Hematopoietic multipotent progenitor cell treated with erythropoietin and hydrocortisone succinate and interleukin-3 and kit ligand, for 15 days (in vitro differentiated cells): ENCODE measurements at places on chromosomes 7 and 10.

GRCh38 chr10:69757553-69758309 lies 44.0 kb upstream of the COL13A1 start:
- DNase-seq, result peak; percentile 9

DNA sequence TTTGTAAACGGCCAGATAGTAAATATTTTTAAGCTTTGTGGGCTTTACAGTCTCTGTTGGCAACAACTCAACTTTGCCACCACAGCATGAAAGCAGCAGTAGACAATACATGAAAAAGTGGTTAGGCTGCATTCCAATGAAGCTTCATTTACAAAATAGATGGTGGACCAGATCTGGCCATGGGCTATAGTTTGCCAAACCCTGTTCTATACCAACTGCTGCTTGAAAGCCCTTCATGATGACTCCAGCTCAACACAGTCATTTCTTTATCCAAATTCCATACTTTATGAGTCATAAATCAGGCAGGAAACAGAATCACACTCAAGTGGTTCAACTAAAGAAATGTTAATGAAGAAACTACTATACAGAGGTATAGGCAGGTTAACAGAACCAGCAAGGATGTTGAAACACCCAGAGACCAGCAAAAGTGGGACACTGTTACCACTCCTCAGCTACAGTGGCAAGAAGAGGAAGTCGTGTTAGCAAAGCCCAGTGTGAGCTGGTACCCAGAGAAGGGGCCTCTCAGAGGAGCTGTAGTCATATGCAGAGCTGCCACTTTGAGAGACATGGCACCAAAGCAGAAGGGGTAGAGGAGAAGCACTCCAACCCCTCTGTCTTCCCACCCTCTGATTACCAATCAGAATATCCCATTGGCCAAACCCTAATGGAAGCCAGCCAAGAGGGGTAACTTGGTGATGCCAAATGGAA lies 72.5 kb downstream of the PRLHR start:
- no peak for DNase-seq

GRCh38 chr7:23469961-23470250 lies 385 bp downstream of the IGF2BP3 start:
- no peak for DNase-seq

- DNase-seq, result no peak
Measured at GRCh38 chr7:95066737-95067530, 159.5 kb downstream of the PPP1R9A start.

GRCh38 chr10:122306282-122306681 lies 35.2 kb downstream of the BTBD16 start:
- DNase-seq, result no peak

DNA sequence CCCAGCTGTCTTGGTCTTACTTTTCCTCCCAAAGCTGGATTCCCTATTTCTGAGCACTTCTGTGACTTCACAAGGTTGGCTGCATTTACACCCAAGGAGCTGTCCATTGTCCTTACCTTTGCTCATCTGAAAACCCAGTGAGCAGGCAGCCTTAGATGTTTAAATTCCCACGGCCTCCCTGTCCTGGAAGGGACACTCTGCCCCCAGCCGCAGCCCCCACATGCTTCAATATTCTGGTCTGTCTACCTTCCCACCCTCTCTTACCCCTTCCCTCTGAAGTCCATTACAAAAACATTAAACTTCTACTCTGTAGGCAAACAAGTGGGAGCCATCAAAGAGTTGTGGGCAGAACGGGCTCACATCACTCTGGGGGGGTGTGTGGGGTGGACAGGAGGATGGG lies 73.8 kb upstream of the EFCAB10 start:
- no peak for DNase-seq
